ENCODE measurements at places on chromosomes 7 and 10. TPM values are rescaled to one million over a fixed set of nuclear protein-coding genes. Genes with fewer than 3 reads are reported as not detected.

The GPR146 gene
- 0.74 TPM for polyA plus RNA-seq

- no peak for DNase-seq
Measured at GRCh38 chr10:52077814-52078213, 236.3 kb upstream of the DKK1 start.

The OR9A2 gene
- polyA plus RNA-seq, result not detected

The PRKRIP1 gene
- 25.6 TPM for polyA plus RNA-seq

The KMT2C gene
- polyA plus RNA-seq, result 4.5 TPM
